Hematopoietic multipotent progenitor cell treated with erythropoietin and hydrocortisone succinate and interleukin-3 and kit ligand, for 8 days (in vitro differentiated cells): ENCODE measurements at places on chromosomes 3 and 15.
A peak's percentile ranks its signal among the peaks of the same experiment; 100 is the strongest.

GRCh38 chr3:25520926-25521559 lies 93.0 kb downstream of the RARB start:
- DNase-seq = no peak

GRCh38 chr15:73125219-73125618 lies 73.0 kb downstream of the NEO1 start:
- no peak for DNase-seq

- no peak for DNase-seq
Observed at GRCh38 chr15:57134071-57134605, 215.7 kb downstream of the TCF12 start.

DNA sequence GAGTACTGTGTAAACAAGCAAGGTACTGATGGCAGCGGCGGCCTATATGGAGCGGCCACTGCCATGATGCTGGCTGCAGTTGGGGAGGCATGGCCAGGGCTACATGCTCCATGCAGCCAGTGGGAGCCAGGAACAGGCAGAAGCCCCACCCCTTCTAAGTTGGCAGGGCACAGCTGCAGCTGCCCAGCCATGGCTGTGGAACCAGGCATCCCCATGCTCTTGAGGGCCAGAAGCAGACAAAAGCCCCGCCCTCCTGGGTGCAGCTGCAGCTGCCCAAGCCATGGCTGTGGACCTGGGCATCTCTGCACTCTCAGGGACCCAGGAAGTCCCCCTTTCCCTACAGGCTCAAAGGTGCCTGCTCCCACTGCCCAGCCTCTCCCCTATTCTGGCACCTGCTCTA lies 150.9 kb downstream of the FMN1 start:
- DNase-seq = no peak

GRCh38 chr3:5769825-5770224 lies 582.3 kb downstream of the EDEM1 start:
- peak; percentile 13 for DNase-seq

DNA sequence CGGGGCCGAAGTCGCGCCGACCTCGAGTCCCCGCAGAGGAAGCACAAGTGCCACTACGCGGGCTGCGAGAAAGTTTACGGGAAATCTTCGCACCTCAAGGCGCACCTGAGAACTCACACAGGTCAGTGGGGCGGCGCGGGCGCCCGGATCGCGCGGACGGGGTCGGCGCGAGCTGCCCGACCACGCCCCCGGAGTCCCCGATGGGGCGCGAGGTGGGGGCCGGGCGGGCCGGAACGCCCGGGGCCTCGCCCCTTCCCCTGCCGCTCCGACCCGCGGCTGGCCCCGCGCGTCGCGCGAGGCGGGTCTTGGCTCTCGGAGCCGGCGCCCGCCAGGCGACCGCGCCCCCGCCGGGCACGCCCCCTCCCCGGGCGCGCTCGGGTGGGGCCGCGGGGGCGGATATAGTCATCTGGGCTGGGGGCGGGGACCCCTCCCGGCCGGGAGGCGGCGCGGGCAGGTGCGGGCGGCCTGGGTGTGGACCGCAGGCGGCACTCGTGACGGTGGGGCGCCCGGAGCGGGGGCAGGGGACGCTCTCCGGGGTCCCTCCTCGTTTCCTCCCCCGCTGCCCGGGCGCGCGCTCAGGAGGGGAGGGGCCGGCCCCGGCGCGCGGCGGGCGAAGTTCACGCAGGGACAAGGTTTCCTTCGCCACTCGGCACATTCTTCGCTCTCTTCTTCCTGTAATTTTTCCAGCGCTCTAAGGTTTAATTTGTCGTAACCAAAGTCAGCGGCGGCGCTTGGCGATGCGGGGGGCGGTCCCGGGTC lies 1.2 kb downstream of the KLF13 start:
- DNase-seq = peak; percentile 72

- DNase-seq = no peak
Observed at GRCh38 chr3:3074551-3075257, 35.5 kb downstream of the IL5RA start.

DNA sequence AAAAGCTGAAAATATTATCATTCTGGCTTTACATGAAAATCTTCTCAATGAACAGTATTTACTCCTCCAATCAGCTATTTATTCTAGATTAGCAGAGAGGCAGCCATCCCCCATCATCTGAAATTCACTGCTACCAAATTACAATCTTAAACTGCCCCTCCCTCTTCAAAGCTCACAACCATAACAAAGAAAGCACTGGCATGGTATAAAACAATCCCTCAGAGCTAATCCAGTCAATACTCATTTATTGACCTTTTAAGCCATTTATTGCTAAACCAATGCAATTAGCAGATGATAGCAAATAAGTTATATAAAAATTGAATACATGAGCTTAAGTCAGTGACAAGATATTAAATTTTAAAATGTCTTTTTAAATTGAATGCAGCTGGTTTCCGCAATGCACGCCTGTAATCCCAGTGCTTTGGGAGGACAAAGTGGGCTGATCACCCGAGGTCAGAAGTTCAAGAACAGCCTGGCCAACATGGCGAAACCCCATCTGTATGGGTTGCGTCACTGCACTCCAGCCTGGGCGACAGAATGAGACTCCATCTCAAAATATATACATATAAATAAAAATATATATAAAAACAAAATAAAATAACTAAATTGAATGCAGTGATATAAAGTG lies 12.1 kb downstream of the SLC4A7 start:
- DNase-seq = no peak

DNA sequence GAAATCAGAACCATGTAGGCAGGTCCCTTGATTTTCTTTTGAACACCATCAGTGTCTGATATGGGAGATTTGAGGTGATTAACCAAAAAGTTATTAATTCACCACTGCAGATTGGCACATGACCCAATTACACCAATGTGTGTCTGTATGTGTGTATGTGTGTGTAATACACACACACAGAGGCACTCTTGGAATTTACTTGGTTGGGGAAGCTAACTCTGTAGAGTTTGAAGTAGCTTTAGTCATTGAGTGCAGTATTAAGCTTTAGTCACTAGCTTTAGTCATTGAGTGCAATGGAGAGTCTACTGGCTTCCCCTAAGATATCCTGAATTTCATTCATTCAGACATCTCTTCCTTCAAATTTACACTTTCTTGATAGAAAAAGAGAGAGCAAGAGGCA lies 109.4 kb upstream of the C15orf61 start:
- DNase-seq = no peak

GRCh38 chr15:55257938-55258337 lies 31.7 kb downstream of the RAB27A start:
- DNase-seq = no peak

GRCh38 chr3:12559520-12559919 lies 2.6 kb downstream of the MKRN2 start:
- no peak for DNase-seq

DNA sequence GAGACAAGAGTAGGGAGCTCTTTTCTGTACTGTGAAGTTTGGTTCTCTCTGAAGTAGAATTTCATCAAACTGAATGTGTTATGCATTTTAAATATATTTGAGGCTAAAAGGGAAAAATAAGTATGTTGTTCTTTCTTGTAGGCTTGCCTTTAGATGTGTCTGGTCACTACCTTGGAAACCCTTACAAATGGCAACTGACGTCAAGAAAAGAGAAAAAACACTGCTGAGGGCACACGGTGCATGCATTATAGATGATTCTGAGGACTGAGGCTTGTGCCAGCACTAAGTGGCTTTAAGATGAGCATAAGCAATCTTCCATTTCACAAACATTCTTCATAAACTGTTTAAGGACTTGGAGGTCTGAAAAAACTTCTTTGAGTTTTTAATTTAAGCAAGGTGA lies 31.1 kb upstream of the ACTL6A start:
- DNase-seq = no peak

DNA sequence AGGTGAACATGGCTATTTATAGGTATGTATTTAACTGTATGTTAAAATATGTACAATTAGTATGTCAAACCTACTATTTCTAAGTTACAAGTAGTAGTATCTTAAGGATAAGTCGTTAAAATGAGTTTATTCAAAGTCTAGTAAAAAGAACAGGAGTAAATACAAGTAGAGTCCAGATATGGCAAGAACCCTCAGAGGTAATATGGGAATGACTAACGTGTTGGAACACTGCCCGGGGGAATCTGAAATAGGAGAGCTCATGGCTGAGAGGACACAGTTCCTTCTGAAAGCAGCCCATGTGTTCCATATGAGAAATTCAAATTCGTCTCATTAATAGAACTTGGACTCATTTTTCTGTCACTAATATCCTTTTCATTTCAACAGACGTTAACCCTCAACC lies 158.8 kb downstream of the CLSTN2 start:
- DNase-seq = no peak

GRCh38 chr15:64267331-64267973 lies 88.5 kb downstream of the CSNK1G1 start:
- DNase-seq = no peak

GRCh38 chr3:31390466-31390865 lies 142.3 kb upstream of the STT3B start:
- DNase-seq = no peak

DNA sequence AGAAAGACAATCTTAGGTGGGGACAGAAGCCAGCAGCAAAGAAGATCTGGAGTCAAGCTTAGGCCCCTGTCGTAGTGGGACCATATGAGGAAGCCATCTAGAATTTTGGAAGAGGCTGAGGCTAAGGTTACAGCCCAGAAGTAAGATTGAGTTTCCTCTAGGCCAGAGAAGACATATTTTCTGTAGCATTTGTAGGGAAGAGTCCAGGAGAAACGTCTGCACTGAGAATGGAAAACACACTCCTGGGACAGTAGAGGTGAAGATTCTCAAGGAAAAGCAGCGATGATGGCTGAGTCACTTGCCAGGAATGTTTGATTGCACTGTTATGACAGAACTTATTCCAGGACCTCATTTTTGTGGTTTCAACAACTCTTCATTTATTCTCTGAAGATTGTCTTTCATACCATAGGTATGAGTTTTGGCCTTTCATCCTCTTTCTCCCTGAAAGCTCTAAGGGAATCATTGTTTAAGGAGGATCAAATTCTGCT lies 107.2 kb downstream of the GTPBP8 start:
- DNase-seq = no peak

DNA sequence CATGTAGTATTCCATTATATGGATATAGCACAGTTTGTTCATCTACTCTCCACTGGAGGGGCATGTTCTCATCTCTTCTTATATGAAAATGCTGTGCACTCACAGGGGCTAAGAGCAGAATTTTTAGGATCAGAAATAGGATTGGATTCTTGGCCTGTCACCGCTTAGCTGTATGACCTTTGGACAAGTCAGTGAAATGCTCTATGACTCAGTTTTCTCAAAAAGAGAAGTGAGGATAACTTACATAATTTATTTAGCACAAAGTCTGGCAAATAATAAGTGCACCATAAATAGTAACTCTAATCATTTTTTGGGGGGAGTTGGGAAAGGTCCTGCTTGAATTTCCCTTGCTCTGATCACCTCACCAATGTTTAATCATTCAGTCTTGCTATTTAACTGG lies 103.7 kb upstream of the LRIG1 start:
- no peak for DNase-seq

DNA sequence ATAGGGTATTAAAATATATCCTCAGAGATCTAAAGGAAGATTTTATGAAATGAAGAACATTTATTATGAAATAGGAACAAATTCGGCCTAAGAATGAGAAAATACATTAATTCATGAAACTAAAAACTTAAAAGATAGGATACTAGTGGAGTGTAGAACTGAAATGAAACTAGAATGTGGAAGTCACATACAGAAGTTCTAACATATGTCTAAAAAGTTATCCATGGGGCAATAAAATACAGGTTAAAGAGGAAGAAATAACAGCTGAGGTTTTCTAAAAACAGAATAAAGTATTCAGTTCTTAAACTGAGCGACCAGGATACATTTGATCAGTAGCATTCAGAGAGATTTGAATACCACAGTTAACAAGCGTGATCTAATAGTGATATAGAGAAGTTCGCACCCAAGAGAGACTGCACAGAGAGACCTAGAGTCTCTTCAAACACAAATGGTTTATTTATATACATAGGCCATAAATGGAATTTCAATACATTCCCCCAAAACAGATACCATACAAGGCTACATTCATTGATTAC lies 85.9 kb downstream of the FEZF2 start:
- DNase-seq = no peak

DNA sequence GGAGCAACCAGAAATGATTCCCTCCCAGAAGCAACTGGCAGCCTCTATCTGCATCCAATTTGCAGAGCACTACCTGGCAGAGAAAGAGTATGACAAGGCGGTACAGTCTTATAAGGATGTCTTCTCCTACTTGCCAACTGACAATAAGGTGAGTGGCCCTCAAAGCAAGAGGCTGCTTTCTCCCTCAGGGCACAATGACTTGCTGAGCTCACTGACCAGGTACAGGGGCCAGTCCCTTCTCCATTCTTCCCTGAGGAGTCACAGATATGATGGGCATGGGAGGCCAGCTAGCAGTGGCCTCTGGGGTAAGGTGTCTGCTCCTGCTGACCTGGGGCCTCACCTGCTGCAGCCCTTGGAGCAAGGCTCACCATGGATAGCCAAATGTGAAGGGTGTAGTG lies 20.3 kb downstream of the CSRNP1 start:
- DNase-seq = no peak

DNA sequence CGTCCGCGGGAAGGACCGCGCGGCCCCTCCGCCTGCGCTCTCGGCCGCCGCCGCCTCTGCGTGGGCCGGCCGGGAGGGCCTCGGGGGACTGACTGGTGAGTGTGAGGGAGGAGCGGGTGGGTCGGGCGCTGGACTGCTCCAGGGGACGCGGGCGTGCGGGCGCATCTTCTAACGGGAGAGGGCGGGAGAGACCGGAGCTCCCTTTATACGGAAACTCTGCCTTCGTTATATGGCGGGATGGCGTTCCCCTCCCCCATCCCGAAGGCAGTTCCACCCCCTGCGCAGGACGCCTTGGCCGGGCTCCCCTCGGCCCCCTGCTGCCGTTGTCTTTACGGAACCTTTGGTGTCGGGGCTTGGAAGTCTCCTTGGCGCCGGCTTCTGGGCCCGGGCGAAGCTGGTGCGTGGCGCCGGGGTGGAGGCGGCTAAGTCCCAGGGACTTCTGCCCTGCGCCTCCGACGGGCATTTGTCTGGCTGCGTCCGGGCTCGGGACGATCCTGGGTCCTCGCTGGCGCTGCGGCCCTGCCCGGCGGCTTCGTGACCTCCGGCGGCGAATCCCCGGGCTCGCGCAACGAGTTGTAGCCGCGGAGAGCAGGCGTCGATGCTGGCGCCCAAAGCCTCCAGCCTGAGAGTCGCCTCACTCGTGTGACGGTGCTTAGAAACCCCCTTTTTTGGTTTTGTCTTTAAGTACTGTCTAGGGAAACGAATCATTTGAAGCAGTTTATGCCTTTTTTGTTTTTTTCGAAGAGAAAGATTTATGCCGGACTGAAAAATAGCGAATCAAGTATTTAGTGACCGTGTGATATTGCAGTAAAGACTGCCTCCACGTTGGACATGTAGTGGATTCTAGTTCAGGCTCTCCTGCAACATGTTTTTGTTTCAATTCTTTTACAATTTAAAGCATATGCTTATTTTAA lies 623 bp downstream of the ZNF639 start:
- peak; percentile 69 for DNase-seq

- no peak for DNase-seq
Observed at GRCh38 chr3:43994657-43995546, 246.8 kb upstream of the TOPAZ1 start.

DNA sequence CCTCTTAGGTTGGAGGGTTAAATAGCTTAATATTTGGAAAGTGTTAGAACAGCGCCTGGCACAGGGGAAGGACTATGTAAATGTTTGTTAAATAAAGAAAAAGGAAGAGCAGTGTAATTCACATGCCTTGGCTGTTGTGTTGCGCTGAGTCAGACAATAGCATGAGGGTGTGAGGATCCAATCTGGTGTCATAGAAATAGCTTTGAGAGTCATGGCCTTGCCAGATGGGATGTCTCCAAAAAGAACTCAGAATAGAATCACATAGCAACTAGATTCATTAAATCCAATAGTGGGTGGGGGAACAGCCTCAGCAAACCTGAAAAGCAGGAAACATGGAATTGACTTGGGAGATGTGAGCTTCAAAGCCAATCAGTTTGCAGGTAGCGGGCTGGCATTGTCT lies 3.9 kb upstream of the RBSN start:
- no peak for DNase-seq

- peak; percentile 94 for DNase-seq
Observed at GRCh38 chr3:190338717-190339116, 16.5 kb upstream of the CLDN1 start.
